ENCODE measurements at places on chromosomes 6 and 20.

- no peak for DNase-seq
These were observed 144.2 kb upstream of the CEP162 start for GRCh38 chr6:84371681-84372080.

DNA sequence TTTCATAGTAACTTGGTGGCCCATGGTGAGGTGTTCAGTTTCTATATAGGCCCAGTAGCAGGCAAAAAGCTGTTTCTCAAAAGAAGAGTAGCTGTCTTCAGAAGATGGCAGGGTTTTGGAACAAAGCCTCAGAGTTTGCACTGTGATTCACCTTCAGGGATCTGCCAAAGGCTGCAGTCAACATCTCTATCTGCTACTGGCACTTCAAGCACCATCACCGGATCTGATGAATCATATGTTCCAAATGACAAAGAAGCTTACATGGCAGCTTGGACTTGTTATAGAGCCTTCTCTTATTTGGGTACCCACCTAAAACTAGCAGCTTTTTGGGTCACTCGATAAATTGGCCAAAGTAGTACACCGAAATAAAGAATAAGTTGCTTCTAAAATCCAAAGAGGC is 39.5 kb downstream of the PKIB start:
- no peak for DNase-seq

GRCh38 chr6:1615151-1615852 is 5.6 kb downstream of the FOXC1 start:
- no peak for DNase-seq

- DNase-seq, result no peak
These were observed 3.1 kb downstream of the HM13 start for GRCh38 chr20:31517373-31517772.

- no peak for DNase-seq
These were observed 12.6 kb downstream of the DYNLT1 start for GRCh38 chr6:158631678-158632537.

DNA sequence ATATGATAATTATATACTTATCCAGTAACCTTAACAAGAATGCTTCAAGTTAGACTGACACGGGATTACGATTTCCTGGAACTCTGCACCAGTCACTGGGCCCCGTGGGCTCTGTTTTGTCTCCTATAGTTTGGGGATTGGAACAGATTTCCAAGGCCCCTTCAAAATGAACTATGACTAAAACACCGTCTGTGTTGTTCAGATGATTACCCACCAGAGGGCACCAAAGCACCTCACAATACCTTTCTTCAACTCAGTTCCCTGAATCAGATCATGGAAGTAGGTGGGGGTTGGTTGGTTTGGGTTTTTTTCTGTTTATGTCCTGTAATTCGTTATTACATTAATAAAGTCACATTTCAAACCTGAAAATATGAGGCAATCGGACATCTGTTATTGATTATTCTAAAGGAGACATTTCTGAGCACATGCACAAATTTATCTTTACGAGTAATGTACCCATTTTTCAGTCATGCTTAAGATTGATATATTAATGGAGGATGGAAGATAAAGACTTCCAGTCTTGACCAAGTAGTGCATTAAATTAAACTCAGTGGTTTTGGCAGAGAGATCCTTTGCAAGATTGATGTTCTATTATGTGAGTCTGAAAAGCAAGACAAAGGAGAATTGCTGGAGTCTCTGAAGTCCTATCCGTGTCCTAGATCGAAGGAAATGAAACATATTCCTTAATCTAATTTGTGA is 112.0 kb upstream of the COL21A1 start:
- peak; percentile 75 for DNase-seq

- DNase-seq, result no peak
These were observed 15.2 kb downstream of the APMAP start for GRCh38 chr20:24977336-24977735.

- DNase-seq, result no peak
These were observed 6.5 kb downstream of the NKAIN2 start for GRCh38 chr6:123810214-123810613.

DNA sequence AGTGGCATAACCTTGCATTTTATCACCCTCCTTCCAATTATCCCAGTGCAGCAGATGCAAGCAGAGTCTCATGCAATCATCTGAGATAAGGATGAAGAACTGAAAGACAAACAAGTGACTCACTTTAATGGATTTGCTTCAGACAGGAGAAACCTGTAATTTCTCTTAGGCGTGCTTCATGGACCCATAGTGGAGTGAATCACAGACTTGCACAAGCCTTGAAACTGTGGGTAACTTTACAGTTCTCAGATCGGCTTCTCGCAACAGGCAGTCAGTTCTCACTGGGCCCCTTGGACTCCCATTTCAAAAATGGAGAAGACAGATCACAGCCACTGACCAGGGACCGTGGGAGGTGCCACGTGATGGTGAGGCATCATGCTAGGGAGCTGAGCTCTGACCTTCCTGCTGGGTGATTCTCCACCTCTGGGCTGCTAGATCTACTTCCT is at the start of gene ADGRF4:
Gene ADGRF4 (plus strand): TSS at position 239 of the 446 bp plus-strand sequence. CDS start 8,666 bp downstream, outside the sequence.
- no peak for DNase-seq

- peak; percentile 59 for DNase-seq
These were observed 107.8 kb downstream of the ZFP64 start for GRCh38 chr20:52083627-52084232.

GRCh38 chr6:128827675-128828464 is 55.1 kb upstream of the LAMA2 start:
- DNase-seq, result no peak

GRCh38 chr6:156311291-156311690 is 465.9 kb upstream of the ARID1B start:
- no peak for DNase-seq
